ENCODE measurements at places on chromosomes 1 and 21.

GRCh38 chr1:8297245-8297644, 20.7 kb upstream of the SLC45A1 start:
- DNase-seq: no peak

- DNase-seq: no peak
These were observed 36.5 kb downstream of the TESK2 start for GRCh38 chr1:45454464-45454863.

DNA sequence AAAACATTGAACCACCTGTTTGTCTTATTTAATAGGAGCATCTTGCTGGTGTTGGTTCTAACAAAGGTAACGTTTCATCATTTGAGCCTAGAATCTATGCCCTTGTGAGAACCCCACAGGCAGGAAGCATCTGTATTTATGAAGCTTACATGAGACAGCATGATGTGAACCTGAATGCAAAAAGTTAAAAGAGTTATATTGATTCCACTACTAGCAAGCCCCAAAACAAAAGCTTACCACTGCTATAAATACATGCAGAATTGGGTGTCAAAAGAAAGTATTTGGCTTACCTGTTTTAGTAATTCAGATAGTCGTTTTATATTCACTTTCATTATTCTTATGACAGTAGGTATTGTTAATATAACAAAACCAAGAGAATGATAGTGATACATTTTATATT, 301.2 kb upstream of the ADGRL2 start:
- DNase-seq: no peak

- no peak for DNase-seq
These were observed 10.2 kb downstream of the IL24 start for GRCh38 chr1:206907304-206907991.

GRCh38 chr1:39509360-39510009, 18.0 kb downstream of the BMP8A start:
- DNase-seq: no peak

GRCh38 chr1:11272544-11272831, 510 bp upstream of the UBIAD1 start:
- no peak for DNase-seq

DNA sequence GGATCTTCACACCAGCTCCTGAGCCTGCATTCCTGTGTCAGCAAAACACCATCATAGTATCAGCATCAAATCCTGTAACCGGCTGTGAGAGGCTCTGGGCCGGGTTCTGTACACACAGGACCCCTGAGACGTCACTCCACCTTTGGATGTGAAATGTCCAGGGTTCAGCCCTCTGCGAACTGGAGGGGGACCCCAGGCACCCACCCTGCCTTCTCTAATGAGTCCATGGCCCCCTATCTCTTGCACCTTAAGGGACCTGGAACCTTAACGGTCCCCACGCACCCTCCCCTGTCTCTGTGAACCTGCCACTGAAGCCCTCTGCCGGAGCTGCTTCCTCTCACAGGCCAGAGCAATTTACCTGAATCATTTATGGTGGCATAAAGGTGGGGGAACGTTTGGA, 257.8 kb downstream of the NPHP4 start:
- DNase-seq: no peak

- DNase-seq: no peak
These were observed 27.8 kb downstream of the FAM20B start for GRCh38 chr1:179053486-179053885.

- no peak for DNase-seq
These were observed 175.5 kb downstream of the RGS7 start for GRCh38 chr1:241181471-241181870.

GRCh38 chr1:184161071-184161698, 109.7 kb downstream of the TSEN15 start:
- no peak for DNase-seq

DNA sequence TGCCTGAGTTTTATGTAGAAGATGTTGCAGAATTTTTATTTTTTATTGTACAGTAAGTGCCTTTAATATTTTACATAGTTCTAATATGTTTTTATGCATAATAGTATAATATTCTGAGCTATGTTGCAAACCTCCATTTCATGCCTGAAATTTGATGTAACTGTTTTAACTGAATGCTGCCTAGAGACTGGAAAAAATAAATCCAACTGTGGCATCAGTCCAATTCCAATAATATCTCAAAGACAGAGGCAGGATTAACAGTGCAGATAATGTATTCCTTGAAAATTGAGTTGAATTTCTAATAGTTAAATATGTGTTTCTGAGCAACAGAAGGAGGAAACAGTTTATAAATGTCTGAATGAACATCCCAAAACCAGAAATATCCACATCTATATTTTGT, 61.1 kb upstream of the KIF1B start:
- no peak for DNase-seq

GRCh38 chr1:15090373-15090772, 63.2 kb upstream of the TMEM51 start:
- DNase-seq: no peak

DNA sequence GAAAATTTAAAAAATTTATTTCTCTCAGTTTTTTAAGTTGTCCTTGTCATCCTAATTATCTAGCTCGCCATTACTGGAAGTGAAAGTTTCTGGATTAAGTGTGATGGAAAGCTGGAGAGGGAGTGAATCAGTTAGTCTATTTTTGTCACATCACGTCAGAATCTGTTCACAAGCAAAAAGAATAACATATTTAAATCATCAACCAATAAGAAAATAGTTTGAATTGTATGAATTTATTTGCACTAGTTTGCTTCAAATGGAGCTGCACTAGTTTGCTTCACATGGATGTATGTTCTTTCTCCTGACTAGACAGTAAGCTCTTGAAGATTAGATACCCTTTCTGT, 22.8 kb downstream of the PHC2 start:
- no peak for DNase-seq

GRCh38 chr1:203346060-203346768, 4.7 kb downstream of the FMOD start:
- DNase-seq: no peak

DNA sequence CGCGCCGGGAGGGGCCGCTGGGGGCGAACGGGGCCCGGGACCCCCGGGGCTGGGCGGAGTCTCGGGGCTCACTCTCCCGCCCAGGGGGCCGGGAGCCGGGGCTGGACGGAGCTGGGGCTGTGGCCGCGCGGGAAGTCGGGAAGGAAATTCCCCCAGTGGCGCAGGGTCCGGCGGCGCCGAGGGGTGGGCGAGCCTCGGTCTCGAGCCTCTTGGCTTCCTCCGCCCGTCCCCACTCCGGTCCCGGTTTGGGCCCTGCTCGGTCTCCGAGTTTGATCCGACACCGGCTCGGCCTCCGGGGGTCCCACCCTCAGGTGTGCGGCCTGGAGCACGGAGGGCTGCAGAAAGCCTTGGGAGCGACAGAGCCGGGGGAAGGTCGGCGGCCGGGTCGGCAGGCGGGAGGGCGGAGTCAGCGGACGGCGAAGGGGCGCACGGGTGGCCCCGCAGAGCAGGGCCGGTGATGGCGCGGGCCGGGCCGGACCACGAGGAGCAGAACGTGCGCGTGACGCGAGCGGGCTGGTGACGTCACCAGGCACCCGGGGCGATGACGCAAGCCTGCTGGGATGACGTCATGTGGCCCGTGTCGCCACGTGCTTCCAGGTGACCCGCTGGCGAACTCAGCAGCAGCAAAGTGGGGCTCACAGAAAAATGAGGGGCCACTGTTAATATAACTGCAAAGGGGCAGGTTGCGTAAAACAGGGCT, 610 bp upstream of the HES4 start:
- peak; percentile 35 for DNase-seq

GRCh38 chr1:244113532-244114320, 62.6 kb downstream of the ZBTB18 start:
- no peak for DNase-seq

GRCh38 chr1:51726544-51727225, 109.8 kb downstream of the OSBPL9 start:
- no peak for DNase-seq

DNA sequence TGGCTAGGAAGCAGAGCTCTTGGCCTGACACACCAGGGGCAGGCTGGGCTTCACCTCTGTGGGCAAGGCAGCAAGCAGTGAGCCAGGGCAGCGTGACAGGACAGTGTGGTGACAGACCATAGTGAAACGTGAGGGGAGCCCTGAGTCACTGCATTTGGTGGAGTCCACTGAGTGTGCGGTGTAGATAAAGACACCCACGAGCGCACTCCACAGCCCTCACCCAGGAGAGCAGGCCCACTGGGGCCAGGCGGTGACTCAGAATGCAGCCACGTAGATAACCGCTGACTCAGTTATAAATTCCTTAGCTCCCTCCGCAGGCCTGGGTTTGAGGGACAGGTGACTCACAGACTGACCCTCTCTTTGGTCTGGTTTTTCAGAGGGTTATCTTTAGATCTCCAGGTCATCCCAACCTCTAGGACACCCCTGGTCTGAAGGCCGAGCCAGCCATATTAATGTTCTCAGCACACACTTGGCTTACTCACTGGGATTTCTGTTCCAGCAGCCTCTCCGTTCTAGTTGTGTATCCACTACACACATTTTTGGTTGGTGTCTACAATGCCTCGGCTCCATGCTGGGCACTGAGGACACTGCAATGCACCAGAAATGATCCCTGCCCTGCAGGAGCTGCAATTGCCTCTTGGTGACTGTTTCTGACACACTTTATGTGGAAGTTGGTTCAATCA, 90.2 kb upstream of the TSPAN2 start:
- DNase-seq: no peak

GRCh38 chr1:170252851-170253579, 107.3 kb downstream of the NTMT2 start:
- no peak for DNase-seq

DNA sequence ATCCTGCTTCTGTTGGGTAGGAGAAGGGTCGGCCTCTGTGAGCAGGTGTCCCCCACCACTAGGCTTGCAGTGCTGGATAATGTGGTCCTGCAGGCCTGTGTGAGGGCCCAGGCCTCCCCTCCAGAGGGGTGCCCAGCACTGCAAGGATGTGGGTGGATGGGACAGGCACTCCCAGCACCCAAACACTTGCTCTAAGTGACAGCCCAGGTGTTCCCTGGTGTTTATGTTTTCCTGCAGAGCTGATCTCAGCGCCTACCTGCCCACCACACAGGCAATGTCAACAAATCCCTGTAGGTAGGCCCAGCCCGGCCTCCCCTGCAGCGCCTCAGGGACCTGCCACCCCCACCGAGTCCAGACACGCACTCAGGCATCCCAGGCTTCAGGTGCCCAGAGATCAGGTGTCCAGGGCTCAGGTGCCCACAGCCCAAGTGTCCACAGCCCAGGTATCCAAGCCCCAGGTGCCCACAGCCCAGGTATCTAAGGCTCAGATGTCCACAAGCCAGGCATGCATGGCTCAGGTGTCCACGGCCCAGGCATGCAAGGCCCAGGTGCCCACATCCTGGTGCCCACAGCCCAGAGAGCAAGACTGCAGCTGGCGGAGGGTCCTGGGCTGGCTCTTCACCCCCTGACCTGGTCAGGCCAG, 59.2 kb downstream of the WNT9A start:
- DNase-seq: no peak

DNA sequence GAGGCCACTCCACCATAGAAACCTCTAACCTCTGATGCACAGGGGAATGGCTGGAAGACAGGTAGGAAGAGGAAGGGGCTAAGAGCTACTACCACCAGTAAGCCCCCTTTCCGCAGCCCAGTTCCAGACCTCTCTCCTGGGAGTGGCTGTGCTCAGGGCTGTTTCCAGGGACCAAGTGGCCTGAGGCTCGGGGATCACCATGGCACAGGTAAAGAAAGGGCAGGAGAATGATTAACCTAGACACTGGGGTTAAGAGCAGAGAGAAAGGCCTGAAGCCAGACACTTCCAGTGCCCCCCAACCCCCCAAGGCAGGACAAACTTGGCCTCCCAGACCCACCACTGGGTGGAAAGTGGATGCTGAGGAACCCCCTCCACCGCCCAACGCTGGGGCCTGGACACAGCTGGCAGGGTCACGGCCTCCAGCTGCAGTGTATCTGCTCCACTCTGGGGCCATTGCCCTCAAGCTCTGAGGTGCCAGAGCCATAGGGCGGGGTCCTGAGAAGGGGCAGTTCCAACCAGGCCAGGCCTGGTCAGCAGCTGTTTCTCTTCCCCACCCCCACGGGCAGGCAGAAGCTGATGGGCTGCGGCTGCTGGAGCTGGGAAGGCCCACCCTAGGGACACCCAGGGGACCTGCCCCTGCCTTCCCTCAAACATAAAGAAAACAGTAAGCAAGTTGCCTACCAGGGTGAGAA, 2.6 kb downstream of the TAGLN2 start:
- DNase-seq: no peak

- no peak for DNase-seq
These were observed 54.9 kb upstream of the WLS start for GRCh38 chr1:68287241-68287640.

DNA sequence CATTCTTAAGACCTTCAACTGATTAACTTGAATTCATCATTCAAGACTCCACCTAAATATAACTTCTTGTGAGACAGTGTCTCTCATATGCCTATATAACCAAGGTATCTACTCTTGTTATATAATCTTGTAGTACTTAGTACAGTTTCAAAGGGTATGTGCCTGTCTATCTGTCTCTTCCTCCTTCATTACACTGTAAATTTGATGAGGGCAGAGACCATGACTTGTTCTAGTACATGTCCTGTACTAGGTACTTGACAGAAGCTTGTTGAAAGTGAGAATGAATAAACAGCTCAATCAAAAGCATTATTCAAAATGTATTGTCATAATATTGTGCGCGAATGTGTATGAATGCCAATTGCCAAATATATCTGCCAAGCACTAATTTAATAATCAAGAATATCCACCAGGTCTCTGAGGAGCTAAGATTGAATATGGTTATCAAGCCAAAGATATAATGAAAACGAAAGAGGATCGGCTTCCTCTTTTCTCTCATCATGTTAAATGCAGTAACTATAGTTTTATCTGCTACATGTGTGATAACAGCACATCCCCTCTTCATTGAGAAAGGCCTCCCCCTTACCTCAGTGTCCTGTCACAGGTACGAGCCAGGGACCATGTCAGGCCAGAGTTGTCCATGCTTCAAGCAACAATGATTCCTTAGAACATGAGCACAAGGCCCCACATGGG, 117.3 kb downstream of the UCHL5 start:
- no peak for DNase-seq

- DNase-seq: no peak
These were observed 29.9 kb downstream of the PSMG1 start for GRCh38 chr21:39153373-39153772.

GRCh38 chr1:59194621-59195020, 102.3 kb upstream of the FGGY start:
- DNase-seq: no peak

DNA sequence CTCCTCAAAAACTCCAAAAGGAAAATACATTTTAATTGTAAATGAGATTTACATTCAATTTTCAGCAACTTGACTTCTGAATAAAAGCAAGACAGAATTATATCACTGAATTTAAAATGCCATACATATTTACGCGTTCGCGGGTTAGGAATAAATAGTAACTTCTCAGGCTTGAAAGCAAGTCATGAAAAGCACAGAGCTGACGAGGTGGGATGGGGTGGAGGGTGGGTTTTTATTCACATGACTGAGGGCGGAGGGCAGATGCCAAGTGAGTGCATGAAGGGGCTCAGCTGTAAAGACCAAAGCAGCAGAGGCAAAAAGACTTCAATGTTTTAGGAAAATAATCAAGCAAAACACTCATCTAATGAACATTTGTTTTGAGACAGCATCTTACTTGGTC, 5.7 kb downstream of the CEP104 start:
- no peak for DNase-seq
